ENCODE measurements at places on chromosomes 5 and 9.

GRCh38 chr9:108568093-108568492, 287.7 kb downstream of the ACTL7B start:
- no peak for DNase-seq

DNA sequence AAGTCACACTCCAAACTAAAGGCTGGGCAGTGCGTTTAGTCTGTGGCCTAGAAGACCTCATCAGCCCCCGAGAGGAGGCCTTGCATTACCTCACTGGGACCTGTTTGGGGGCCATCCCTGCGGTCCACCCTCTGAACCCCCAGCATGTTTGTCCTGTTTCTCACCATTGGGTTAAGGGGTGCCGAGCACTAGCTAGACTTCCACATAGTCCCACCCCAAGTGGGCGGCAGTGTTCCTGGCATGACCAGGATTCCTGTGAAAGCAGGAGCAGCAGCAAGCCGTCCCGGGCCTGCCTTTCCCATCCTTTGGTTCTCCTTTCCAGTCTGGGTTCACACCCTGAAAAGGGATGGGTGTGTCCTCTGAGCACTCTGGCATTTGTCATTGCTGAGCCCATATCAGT, 26.6 kb upstream of the SAP30L start:
- no peak for DNase-seq

DNA sequence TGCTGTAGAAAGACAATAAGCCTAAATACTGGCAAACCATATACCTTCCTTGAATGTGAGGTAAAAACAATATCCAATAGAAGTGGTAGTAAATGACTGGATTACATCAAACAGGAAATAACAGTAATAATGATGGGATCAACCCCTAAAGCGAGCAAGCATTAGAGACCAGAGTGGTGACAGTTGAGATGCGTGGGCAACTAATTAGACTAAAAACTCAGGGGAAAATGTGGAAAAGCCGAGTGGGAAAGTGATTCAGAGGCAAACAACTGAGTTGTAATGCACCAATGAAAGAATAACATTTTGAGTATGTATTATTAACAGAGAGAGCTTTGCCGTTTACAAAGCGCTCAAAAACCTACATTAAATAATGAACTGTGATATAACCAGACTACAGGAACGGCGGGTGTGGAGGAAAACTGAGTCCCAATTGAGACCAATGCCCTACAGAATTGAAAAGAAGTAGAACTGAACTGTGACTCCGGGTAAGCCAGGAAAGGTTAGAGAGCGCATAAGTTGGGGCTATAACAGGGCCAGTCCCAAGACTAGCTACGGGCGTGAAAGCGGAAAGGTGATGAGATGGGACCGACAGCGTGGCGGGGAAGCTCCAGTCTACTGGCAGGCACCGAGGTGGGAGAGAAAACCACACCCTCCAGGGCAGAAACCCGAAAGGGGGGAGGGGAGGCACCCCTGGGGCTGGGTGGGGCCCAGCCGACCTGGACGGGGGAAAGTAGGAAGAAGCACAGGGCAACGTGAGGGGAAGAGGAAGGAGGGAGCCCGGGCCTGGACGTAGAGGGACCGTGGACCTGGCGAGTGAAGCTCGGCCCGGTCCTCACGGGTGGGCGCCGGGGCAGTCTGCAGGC, 592 bp downstream of the UBAP2 start:
- no peak for DNase-seq

DNA sequence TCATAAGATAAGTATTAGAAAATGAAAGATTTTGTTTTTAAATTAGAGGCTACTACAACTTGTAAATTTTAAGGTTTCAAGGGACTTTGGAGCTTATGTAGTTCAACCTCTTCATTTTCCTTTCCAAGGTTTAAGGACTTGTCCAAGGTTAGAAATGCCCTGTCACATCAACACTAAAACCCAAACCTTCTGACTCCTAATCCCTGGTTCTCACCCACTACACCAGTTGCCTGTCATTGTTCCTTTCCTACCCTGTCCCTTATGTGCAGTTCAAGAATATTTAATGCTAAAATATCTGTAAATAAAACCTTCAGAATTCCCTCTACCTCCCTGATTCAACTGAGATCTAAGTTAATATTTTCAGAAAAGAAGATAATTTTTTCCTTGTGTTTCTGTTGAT, 206.4 kb downstream of the NFIB start:
- no peak for DNase-seq

DNA sequence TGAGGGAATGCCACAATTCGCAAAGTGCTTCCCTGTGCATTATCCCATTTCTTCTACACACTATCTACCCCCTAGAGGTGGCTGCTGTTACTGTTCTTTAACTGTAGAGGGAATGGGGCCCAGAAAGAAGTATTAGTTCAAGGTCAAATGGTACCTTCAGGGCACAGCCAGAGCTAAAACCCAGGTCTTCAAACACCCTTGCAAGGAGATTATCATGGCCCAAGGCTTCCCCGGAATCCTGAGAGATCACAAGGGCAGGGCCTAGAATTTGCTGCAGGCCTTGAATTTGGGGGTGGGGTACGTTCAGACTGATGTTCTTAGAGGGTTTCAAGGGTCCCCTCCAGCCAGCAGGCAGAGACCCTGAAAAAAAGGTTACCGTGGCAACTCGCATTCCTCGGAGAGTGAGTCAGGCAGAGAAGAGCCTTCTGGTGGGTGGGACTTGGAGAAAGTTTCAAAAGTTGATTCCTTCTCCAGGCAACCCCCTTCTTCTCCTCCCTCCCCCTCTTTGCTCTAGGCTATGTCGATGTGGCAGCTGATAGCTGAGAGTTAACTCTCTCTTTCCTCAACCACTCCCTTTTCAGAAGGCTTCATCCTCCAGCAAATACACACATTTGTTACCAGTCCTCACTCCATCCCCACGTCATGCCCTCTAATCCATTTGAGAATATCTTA, 1.9 kb downstream of the SPARC start:
- DNase-seq = no peak

- no peak for DNase-seq
These were observed 43.4 kb downstream of the DUSP1 start for GRCh38 chr5:172727551-172727950.

GRCh38 chr9:125444956-125445506, 183.4 kb downstream of the GAPVD1 start:
- no peak for DNase-seq

- DNase-seq = no peak
These were observed 360.1 kb downstream of the KDM4C start for GRCh38 chr9:7117676-7118561.

DNA sequence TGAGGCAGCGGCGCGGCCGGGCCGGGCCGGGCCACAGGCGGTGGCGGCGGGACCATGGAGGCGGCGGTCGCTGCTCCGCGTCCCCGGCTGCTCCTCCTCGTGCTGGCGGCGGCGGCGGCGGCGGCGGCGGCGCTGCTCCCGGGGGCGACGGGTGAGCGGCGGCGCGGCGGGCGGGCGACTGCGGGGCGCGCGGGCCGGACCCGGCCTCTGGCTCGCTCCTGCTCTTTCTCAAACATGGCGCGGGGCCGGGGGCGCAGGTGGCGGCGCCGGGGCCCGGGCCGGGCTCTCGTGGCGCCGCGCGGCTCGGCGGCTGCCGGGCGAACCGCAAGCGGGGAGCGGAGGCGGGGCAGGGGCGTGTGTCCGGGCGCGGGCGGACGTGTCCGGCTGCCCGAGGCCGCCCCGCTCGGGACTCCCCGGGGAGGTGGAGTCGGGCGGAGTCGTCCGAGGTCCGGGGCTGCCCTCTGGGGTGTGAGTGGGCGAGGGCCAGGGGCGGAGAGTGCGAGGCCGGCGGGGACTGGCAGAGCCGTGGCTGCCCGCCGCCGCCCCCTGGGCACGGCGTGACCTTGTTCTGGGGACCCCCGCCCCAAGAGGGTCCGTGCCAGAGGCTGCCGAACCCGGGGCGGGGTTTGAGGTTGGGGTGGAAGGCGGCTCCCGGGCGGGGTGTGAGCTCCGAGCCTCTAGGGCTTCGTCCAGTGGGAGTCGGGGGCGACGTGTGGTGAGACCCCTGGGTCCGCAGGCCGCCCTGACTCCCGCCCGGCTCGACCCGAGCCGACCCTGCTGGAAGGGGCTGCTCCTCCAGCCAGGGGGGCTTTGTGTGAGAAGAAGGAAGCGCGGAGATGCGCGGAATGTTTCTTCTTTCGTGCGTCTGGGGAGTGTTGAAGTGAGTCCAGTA, 485 bp downstream of the TGFBR1 start:
- no peak for DNase-seq

DNA sequence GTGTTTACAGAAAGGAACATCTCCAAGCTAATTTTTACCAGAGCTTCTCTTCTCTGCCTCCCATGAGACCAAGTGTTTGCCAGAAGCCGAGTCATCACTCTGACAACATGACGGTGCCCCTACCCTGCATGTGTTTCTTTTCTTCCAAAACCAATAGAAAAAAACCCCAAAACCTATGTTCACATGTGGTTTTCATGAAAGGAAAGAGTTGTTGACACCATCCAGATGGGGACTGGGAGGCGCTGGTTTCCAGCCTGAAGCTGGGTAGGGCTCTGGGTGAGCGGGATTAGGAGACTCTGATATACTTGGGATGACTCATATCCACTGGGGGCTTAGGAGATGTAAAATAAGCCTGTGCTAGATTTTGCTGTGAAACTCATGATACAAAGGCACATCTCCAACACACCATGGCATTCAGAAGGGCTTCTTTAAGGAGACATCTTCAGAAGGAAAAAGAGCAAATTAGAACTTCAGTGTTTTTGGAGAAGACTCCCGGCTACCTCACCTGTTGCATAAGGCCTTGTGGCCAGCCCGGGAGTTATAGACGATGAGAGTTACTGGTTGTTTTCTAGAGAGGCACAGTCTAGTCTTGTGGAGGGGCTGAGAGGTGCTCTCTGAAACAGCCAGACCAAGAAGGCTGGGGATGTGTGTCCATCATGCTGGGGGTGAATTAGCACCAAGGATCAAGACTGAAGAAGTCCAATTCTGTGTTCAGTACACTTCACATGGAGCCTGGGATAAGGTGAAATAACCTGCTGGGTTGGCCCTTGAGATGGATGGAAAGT, 108.9 kb upstream of the LHFPL2 start:
- no peak for DNase-seq

- DNase-seq = no peak
These were observed 7.4 kb upstream of the CARD19 start for GRCh38 chr9:93088656-93089015.

DNA sequence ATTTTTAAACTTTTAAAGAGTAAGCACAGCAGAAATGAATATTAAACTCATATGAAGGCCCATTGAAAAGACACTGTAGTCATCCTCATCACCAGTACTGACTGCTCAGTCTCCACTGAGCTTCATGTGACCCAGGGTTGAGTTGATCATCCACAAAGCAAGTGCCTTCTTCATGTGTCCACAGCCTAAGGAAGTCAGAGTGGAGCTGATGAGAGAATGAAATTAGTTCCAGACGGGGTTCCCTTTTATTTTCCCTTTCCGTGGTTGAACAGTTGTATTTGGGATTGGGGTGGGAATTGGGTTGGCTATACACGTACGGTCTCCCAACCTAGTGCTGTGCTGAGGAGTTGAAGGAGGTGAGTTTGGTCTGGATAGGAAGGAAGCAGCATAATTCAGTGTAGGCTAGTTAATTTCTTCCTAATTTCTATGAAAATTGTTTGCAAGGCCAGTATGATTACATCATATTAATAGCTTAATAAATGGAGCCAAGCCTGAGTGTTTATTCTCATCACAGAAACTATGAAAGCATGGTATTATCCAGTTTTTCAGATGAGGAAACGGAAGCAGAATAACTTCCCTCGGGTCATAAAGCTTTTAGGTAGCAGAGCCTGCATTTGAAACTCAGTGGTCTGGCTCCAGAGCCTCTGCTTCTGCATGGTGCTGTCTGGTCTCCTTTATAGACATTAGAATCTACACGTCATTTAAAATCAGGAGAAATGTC, 103.9 kb upstream of the DMRT1 start:
- no peak for DNase-seq

- no peak for DNase-seq
These were observed 175.0 kb downstream of the CARTPT start for GRCh38 chr5:71894091-71894490.

GRCh38 chr9:130426883-130427282, 17.9 kb upstream of the ASS1 start:
- no peak for DNase-seq

GRCh38 chr5:122014236-122014935, 52.6 kb downstream of the SRFBP1 start:
- DNase-seq = no peak

DNA sequence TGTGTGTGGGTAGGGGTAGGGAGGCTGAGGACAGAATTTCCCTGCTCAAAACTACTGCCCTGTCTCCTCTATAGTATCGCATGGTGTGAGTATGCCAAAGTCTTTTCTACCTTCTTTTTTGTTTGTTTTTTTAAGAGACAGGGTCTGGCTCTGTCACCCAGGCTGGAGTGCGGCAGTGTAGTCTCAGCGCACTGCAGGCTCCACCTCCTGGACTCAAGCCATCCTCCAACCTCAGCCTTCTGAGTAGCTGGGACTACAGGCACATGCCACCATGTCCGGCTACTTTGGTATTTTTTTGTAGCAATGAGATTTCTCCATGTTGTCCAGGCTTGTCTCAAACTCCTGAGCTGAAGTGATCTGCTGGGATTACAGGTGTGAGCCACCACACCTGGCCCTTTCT, 2.5 kb downstream of the SRP19 start:
- DNase-seq = no peak

DNA sequence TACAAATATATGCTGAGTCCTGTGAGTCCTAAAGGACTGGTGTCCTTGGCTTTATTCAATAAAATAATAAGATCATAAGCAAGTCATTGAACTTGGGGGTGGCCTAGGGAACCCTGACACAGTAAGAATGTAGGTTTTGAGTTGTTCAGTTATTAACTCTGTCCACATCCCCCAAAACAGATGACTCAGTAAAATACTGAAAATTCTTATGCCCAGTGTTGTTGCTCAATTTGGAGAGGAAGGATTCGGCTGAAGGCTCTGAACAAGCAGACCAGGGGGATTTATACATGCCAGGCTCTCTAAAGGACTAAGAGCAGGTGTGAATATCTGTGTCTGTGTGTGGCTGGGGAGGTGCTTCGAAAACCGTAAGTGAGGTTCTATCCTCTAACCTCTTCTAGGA, 173.7 kb downstream of the RMI1 start:
- no peak for DNase-seq

- DNase-seq = no peak
These were observed 138.3 kb upstream of the DMAC1 start for GRCh38 chr9:7937761-7938491.
